ENCODE measurements at places on chromosomes 4 and X. TPM values are rescaled to one million over a fixed set of nuclear protein-coding genes. Genes with fewer than 3 reads are reported as not detected.

The SOX3 gene
- total RNA-seq: not detected

The SULT1E1 gene
- total RNA-seq: 6.3 TPM

The MAGED2 gene
- total RNA-seq: 236 TPM

The SLC2A9 gene
- total RNA-seq: 0.81 TPM

The F8A2 gene
- total RNA-seq: not detected

The NALF2 gene
- not detected for total RNA-seq

All from mesangial cell (primary cell).